ENCODE measurements at places on chromosomes 6 and 20. TPM values are rescaled to one million over a fixed set of nuclear protein-coding genes. Genes with fewer than 3 reads are reported as not detected.

DNA sequence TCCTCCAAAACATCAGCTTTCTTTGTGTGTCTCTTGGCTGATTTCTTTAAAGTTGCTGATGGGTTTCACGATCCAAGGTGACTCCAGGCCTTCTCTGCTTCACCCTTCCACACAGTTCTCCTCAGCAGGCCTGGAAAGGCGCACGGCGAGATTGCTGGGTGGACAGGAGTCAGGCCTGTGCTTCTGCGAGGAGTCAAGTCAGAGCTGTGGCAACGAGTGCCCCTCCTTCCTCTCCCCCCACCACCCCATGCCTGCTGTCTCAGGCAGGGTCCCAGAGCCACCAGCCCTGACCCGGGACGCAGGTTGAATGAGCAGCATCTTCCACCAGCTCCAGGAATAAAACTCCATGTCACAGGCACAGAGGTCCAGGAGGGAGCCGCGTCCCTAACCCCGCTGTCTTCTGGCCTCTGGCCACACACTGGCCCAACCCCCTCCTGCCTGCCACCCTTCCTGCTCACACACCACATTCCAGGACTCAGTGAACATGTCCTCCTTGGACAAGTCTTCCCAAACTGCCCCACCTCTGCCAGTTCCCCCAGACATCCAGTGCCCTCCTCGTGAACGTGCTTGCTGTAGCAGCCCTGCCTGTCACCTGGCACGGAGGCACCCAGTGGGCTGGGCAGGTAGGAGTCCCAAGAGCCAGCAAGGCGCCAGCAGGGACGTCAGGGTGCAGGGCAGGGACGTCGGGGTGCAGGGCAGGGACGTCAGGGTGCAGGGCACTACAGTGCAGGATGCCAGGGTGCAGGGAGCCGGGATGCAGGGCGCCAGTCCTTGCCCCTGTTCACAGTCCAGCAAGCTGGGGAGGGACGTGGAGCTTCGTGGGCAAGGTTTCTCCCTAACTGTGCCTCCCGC lies 7.2 kb upstream of the NTSR1 start:
- no peak for DNase-seq

- no peak for DNase-seq
Measured at GRCh38 chr6:1670711-1671462, 61.2 kb downstream of the FOXC1 start.

DNA sequence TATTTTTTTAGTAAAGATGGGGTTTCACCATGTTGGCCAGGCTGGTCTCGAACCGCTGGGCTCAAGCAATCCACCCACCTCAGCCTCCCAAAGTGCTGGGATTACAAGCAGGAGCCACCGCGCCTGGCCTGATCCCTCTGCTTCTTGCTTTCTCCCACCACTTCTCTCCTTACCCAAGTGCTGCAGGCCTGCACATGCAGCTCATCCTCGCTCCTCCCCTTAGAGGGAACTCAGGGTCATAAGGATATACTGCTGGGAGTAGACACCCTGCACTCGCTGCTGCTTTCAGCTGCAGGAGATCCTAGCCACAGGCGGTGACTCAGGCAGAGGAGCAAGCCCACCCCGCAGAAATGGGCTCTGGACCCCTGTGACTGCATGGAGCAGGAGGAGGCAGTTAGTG lies 40.0 kb upstream of the FANCE start:
- no peak for DNase-seq

Gene LY6G6C
- not detected for total RNA-seq

Gene ADAT2
- total RNA-seq: 20.1 TPM
